ENCODE measurements at places on chromosomes 11 and 22. TPM values are rescaled to one million over a fixed set of nuclear protein-coding genes. Genes with fewer than 3 reads are reported as not detected.

Gene TBX1
- not detected for total RNA-seq

Gene APOBEC3G
- 0.41 TPM for total RNA-seq

DNA sequence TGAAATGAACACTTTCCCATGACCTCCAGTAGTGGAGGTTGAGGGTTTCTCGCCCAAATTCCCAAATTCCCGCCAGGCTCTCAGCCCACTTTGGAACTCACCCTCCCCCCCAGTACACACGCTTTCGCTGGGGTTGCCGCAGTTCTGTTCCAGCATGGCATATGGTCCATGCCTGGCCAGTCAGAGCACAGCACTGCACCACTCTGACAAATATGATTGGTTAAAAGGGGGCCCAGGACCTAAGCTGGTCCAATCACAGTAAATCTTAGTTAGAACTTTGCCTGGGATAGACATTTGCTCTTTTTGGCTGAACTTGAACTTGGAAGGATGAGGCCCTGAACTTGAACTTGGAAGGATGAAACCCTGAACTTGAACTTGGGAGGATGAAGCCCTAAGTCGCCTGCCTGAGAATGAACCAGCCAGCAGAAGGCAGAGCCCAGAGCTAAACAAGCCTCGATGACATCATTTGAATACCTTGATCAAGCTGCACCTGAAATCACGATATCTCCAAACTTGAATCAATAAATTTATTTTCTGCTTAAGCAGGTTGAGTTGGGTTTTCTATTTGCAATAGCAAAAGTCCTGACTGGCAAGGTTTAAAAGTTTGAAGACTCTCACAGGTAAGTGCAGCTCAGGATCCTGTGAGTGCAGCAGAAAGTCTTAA lies 12.6 kb upstream of the SSTR3 start:
- DNase-seq = no peak

- DNase-seq = no peak
Observed at GRCh38 chr22:48757581-48757980, 1070.1 kb downstream of the BRD1 start.

- no peak for DNase-seq
Observed at GRCh38 chr11:30434901-30435300, 112.0 kb downstream of the ARL14EP start.

Gene PGA4
- 0.82 TPM for total RNA-seq

DNA sequence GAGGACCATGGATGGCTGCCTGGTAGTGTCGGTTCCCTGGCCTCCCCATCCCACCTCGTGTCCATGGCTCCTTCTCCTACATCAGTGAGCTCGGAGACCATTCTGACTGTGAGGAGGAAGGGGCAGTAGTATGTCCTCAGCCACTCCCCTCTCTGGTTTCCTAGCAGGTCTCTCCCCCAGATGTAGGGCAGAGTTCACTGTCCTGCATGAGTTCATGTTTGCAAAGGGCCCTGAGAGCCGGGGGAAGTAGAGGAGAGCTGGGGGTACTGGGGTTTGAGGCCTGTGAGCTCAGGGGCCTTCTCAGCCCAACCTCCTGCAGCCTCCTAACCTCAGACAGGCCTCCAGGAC lies 18.4 kb upstream of the ST3GAL4 start:
- no peak for DNase-seq

Measured in frontal cortex (tissue), 4 donors.